Left ventricle myocardium superior (tissue), 1 donor: ENCODE measurements at places on chromosomes 13 and 19.
A peak's percentile ranks its signal among the peaks of the same experiment; 100 is the strongest.

GRCh38 chr13:29771247-29771646, 79.2 kb downstream of the UBL3 start:
- DNase-seq: no peak

DNA sequence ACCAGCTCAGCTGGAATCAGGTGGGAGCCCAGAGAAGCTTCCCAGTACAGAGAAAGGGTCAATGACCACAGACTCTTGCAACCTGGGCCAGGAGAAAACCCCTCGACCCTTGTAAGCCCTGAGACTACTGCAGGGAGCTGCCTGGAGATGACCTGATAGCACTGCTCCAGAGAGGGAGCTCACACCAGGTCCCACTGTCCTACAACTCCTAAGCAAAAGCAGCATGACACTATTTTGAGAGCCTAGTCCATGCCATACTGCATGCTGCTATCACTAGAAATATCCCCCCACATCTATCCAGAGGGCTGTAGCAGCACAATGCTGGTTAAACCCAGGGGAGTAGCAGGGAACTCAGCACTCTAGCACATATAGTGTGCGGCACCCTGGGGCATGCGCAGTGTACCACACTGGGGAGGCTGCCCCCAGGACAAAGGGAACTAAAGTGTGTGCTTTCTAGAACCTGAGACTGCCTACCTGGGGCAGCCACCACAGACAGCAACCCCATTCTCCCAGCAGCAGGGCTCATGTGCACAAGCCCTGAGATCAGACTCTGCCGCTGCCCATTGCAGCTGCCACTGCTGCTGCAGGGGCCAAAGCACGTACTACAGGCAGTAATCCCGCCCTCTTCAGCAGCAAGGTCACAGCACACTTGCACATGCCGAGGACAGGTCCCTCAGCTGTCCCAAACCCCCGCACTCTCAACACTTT, 27.1 kb upstream of the N4BP2L1 start:
- peak; percentile 30 for DNase-seq

DNA sequence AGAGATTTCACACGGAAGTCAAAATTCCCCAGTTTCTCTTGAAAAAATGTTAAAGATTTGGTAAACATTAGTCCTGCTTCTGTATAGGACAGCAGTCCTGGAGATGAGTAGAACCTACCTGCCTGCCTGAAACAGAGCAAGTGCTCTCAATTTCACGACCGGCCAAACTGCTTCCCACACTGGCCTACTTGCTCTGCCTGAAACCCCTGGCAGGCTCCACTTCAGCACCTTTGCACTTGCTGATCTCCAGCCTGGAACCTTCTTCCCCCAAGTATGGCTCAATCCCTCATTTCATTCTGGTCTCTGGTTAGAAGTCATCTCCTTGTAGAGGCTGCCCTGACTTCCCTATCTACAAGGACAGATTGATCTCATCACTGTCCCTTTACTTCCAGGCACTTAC, 271.4 kb downstream of the DLEU7 start:
- no peak for DNase-seq

GRCh38 chr13:110664673-110665072, 41.2 kb downstream of the CARS2 start:
- DNase-seq: no peak

GRCh38 chr13:85549819-85550218, 249.4 kb downstream of the SLITRK6 start:
- no peak for DNase-seq

- DNase-seq: peak; percentile 56
Measured at GRCh38 chr13:30869491-30869890, 36.6 kb upstream of the MEDAG start.

GRCh38 chr13:109725995-109726637, 60.3 kb downstream of the IRS2 start:
- no peak for DNase-seq

GRCh38 chr19:11843722-11844121, 4.8 kb upstream of the ZNF439 start:
- DNase-seq: no peak

DNA sequence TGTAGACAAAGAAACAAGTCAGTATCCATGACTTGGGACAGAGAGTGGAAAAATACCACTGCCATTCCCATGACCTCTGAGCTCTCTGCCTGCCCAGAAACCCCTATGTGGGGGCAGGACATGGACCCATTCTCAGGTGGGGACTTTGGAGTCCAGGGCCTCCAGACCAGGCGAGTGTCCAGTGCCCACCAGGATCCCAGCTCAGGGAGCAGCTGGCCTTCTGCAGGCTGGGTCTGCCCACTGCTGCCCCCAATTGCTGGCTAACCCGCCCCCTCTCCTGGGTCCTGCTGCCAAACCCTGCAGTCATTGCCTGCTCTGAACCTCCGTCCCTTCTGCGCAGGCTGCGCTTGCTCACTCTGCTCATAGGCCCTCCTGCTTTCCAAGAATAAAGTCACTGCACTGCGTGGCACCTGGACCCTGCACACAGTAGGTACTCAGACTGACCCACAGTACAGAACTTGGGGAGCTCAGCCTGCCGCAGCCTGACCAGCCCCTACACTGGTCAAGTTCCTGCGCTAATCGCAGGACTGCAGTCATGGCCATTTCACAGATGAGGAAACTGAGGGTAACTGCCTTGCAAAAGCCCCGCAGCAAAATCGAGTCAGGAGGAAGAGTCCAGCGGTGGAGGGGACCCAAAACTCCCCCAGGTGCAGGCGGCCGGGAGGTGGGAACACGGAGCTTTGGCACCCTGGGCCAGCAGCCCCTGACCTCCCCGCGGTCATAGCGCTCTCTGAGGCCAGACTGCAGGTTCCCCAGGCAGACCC, 774 bp downstream of the SLC7A10 start:
- DNase-seq: peak; percentile 14

DNA sequence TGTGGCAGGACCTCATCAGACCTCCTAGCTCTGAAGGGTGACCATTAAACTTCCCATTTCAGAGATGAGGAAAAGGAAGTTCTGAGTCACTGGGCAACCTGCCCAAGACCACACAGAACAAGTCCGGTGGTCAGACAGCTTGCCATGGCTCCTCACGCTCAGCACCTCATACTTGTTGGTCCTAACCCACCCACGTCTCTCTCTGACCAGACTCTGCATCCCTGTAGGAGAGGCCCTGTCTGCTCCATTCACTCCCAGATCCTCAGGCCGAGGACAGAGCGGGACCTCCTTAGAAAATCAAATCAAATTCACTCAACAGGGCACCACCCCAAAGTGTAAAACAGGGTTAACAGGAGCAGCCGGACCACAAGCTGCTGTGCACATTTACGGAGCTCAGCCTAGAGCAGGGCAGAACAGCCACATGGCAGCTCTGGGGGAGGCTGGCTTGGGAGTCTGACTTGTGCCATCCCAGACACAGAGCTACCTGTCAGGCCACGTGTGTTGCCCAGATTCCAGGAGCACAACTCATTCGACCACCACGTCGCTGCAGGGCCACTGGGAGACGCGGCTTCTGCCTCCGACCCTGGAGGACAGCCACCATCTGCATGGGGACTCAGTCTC, 1.7 kb downstream of the MIER2 start:
- peak; percentile 62 for DNase-seq

- no peak for DNase-seq
Measured at GRCh38 chr13:49540552-49540951, 44.8 kb downstream of the PHF11 start.

- peak; percentile 56 for DNase-seq
Measured at GRCh38 chr19:33392341-33393285, 19.1 kb downstream of the CEBPG start.

- no peak for DNase-seq
Measured at GRCh38 chr19:892243-892893, 619 bp downstream of the MED16 start.

- DNase-seq: peak; percentile 59
Measured at GRCh38 chr13:33229446-33230177, 55.9 kb downstream of the STARD13 start.

DNA sequence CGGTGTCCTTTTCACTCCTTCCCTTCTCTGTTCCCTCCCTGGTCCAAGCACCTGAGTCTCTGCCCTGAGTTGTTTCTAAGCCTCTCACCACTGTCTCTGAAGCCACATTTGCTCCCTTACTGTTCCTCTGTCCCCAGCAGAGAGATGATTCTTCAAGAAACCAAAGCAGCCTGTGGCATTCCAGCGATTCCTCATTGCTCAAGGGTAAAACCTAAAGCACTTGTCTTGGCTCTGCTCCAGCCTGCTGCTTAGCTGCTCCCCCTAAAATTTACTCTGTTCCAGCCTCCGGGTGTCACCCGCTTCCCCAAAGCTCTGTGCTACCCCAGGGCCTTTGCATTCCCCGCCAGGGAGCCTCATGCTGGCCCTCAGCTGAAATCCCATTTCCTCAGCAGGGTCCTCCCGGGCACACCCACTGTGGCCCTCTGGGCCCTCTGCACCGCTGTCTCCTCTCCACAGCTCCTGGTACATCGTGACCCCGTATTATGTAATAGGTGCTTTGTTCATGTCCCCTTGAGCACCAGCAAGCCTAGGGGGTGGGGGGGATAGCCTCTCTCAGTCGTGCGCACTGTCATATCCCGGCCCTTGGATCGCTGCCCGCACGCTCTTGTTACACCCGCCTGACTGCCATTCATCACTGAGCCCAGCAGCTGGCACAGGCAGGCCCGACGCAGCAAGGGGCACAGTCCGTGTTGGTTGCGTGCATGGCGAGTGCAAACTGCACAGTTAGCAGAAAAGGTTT, 15.8 kb downstream of the TECR start:
- DNase-seq: peak; percentile 87

DNA sequence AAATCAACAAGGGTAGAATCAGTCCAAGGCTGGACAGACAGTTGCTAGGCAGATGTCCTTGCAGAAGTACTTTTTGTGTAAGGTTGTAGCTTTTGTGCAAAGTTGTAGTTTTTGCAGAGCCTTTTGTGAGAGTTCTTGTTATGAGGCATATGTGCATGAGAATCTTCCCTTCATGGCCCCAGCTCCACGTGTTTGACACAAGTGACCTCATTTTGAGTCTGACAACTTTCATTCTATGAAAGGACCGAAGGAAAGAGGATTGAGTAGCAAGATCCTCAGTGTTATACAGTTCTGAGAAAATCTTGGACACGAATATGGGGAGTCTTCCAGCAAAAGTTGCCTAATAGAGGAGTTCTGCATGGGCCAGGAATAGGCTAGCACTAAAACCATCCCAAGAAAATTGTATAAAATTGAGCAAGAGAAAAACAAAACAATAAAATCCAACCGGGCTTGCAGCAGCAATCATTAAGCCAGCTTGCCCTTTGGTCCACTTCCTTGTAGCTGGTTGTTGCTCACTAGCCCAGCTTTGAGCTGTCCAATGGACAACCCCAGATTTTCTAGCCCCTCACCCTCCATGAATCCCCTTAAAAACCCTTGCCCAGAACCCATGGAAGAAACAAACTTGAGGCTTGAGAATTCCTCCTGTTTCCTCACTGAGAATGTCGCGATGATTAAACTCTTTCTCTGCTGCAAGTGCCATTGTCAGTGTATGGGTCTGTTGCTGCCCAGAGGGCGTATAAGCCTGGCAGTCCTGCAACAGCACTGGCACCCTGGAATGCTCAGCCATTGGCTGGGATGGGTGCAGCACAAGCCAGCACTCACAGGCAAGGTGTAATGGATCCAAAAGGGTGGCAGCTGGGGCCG, 6.5 kb downstream of the EPSTI1 start:
- DNase-seq: peak; percentile 35

DNA sequence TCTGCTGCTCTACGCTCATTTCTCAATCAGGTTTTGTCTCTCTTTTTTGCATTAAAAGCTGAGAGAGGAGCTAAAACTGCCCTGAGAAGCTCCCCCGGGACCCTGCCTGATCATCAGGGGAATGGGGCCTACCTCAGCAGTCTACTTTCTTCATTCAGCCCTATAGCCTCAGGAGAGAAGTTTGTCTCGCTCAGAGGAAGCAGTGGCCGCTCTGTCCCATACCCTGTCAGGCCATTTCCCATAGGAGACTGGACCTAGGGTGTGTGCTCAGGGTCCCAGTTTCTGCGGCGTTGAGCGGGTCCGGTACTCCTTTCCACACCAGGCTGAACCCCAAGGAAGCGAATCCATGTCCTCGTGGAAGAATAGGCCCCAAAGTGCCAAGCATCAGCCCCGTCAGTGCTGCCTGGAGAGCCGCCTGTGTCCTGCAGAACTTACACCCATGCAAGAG, 21.7 kb downstream of the UBE2L5 start:
- no peak for DNase-seq

DNA sequence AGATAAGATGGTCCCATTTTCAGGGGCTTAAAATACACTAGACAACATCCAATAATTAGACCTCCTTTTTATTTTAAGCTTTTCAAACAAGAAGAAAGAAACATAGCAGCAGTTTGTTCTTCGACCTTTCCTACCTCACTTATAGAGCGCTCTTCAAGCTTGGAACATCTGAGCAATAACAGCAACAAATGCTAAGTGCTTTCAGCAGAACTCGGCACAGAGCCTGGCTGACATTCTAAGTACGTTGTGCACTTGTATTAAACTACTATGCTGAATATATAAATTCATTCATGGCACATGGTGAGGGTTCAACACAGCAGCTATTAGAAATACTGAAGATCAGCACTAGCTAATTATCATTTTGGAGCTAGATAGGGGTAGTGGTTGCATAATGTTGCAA, 256.1 kb upstream of the MAB21L1 start:
- no peak for DNase-seq

DNA sequence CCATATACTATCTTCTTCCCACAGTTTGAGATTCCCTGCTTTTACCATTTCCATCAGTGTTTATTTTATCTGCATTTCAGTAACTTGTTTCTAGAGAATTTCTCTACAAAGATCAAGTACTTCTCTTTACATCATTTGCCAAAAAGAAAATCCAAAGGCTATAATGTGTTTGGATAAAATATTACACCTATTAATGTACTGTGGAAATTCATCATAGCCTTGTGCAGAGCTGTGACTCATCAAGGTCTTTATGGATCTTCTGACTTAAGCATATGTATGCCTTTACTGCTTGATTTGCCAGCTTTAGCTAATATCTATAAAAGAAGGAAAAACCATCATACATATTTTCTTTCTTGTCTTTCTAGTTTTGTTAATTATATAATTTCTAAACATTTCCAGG, 9.6 kb upstream of the HTR2A start:
- no peak for DNase-seq

GRCh38 chr19:20318616-20319015, 151.6 kb downstream of the ZNF486 start:
- no peak for DNase-seq

- no peak for DNase-seq
Measured at GRCh38 chr19:54154603-54155345, 4.7 kb downstream of the LENG1 start.

GRCh38 chr13:111461445-111462149, 141.2 kb downstream of the TEX29 start:
- DNase-seq: no peak

DNA sequence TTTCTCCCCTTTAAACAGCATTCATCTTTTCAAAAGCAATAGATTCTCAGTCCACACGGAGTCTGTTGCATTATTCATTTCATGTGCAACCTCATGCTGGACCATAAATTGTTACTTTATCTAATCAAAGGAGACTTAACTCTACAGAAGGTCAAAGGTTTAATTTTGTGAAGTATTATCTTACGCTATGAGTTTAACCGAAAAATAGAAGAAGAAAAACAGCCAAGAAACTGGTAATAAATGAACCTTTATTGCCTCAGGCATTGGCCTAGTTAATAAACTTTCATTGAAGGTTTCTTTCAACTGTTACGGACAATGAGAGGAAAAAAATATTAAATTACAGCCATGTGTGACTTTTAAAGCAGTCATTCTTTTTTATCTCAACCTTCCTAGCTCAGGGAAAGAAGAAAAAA, 223.6 kb downstream of the DACH1 start:
- DNase-seq: no peak
